Activated CD8-positive, alpha-beta T cell treated with anti-CD3 and anti-CD28 coated beads for 36 hours (primary cell): ENCODE measurements at places on chromosomes 2 and 18.
A peak's percentile ranks its signal among the peaks of the same experiment; 100 is the strongest.

DNA sequence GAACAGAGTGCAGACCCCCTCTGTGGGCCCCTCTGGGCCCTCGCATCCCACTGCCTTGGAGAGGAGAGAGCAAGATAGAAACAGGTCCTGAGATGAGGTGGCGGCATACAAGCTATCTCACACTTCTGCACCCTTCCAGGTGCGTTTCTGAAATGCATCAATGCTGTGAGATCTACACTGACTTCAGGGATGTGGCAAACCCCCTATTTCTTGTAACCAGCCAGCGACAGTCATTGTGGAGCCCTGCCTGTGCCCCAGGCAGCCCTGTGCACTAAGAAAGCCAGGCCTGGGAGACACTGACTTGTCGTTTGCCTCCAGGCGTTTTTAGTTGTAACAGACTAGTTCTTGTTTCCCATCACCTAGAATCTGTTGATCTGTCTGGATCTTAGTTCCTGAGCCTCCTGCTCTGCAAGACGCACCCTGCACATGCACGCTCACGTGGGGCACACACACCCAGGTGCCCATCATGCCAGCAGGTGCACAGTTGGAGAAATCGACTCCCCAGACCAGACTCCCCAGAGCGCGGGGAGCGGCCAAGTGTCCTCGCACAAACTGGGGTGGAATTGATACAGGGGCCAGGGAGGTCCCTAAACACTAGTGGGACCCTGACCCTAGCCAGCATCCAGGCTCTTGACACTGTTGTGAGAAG is 238.0 kb downstream of the FAM210A start:
- no peak overlapping the region for H3K4me3 ChIP-seq
- peaks cover 12% of the 10 kb centered on the region for H3K36me3 ChIP-seq
- H3K4me1 ChIP-seq, result peaks cover 23% of the 10 kb centered on the region
- no peak for DNase-seq

DNA sequence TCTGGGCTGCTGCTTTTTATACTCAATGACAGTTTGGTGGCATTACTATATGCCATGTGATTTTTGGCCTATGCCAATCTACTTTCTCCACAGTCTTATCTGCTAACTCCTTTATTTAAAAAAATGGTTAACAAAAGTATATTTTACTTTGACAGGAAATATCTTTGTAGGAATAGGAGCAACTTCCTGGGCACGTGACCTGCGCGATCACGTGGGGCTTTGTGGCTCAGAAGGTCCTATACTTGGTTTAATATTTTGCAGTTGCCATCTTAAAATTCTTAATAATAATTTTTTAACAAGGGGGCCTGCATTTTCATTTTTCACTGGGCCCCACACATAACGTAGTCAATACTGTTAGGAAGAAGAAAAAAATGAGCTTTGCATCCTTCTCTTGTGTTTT is 249.7 kb downstream of the ACTR3 start:
- H3K4me1 ChIP-seq, result no peaks in the 10 kb centered on the region
- H3K4me3 ChIP-seq, result no peak overlapping the region
- peaks cover 2% of the 10 kb centered on the region for H3K27me3 ChIP-seq
- no peaks in the 10 kb centered on the region for H3K36me3 ChIP-seq
- no peak overlapping the region for H3K27ac ChIP-seq
- no peak for DNase-seq

DNA sequence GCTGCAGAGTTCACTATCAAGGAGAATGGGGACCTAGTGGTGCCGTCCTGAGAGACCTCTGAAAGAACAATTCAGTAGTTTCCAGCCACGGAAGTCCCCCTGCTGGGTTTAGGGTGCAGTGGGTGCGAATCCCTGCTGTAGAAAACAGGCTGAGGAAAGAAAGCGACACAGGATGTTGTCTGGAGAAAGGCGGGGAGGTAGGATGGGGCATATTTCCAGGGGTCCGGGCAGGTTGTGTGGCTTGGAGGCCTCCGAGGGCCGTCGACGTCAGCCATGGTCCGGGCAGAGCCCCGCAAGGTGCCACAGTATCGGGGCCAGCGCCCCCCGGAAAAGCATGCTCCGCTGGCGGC is 807 bp upstream of the CREB1 start:
- H3K27me3 ChIP-seq, result no peaks in the 10 kb centered on the region
- peak; percentile 81 for DNase-seq
- peak overlapping the region; percentile 84 for H3K4me3 ChIP-seq
- H3K27ac ChIP-seq, result peak overlapping the region; percentile 99
- H3K36me3 ChIP-seq, result peaks cover 32% of the 10 kb centered on the region
- H3K4me1 ChIP-seq, result peaks cover 51% of the 10 kb centered on the region

GRCh38 chr2:175463589-175464310 is 282.2 kb upstream of the ATP5MC3 start:
- no peak for DNase-seq
- no peaks in the 10 kb centered on the region for H3K4me1 ChIP-seq
- no peak overlapping the region for H3K27ac ChIP-seq
- peaks cover 3% of the 10 kb centered on the region for H3K27me3 ChIP-seq
- H3K4me3 ChIP-seq, result no peak overlapping the region
- H3K36me3 ChIP-seq, result no peaks in the 10 kb centered on the region

- no peak overlapping the region for H3K27ac ChIP-seq
- H3K4me3 ChIP-seq, result no peak overlapping the region
- no peaks in the 10 kb centered on the region for H3K4me1 ChIP-seq
- DNase-seq, result no peak
- H3K36me3 ChIP-seq, result no peaks in the 10 kb centered on the region
These were observed 68.8 kb upstream of the TMEM247 start for GRCh38 chr2:46410273-46411244.
